ENCODE measurements at places on chromosomes 13 and 19.

GRCh38 chr13:93589788-93590187, 363.2 kb downstream of the GPC6 start:
- DNase-seq, result no peak

DNA sequence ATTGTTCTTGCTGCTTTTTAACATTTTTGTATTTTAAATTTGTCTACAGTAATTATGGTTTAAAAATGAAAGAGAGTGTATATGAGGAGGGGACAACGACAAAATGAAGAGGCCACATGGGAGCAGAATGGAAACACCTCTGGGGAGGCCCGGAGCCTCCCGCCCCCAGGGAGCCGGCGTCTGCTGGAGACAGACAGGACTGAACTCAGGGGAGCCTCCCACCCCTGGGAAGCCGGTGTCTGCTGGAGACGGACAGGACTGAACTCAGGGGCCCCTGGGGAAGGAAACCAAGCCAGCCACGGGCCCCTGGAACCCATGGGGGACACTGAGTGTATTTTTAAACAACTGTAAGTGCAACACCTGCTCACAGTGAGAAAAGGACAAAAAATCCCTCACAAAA, 16.7 kb upstream of the SLC39A3 start:
- no peak for DNase-seq

DNA sequence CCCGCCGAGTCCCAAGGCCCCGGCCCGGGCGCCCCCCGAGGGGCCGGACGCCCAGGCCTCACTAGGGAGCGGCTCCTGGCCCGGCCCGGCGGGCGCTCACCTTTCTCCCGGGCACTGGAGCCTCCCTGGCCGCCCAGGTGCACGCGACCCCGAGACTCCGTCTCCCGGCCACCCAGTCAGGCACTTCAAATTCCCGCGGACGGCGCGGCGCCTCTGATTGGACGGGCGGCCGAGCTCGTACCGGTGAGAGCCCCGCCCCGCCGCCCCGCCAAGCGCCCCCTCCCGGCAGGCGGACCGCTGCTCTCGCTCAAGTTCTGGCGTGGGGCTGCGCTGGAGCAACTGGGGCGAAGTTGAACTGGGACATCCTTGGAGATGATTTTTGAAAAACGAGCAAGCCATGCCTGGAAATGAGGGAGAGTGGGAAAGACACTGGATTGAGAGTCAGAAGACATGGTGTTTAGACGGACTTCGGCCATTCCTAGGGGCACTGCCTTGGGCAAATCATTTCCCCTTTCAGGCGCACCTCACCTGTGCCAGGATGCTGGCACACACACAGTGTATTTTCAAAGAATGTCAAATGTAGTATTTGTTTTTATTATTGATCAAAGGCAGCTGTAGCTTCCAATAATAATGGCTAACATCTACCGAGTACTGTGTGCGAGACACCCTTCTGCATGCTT, 485.3 kb downstream of the UQCRFS1 start:
- DNase-seq, result peak; percentile 45

- peak; percentile 9 for DNase-seq
Measured at GRCh38 chr13:94602467-94602866, 810 bp downstream of the GPR180 start.

DNA sequence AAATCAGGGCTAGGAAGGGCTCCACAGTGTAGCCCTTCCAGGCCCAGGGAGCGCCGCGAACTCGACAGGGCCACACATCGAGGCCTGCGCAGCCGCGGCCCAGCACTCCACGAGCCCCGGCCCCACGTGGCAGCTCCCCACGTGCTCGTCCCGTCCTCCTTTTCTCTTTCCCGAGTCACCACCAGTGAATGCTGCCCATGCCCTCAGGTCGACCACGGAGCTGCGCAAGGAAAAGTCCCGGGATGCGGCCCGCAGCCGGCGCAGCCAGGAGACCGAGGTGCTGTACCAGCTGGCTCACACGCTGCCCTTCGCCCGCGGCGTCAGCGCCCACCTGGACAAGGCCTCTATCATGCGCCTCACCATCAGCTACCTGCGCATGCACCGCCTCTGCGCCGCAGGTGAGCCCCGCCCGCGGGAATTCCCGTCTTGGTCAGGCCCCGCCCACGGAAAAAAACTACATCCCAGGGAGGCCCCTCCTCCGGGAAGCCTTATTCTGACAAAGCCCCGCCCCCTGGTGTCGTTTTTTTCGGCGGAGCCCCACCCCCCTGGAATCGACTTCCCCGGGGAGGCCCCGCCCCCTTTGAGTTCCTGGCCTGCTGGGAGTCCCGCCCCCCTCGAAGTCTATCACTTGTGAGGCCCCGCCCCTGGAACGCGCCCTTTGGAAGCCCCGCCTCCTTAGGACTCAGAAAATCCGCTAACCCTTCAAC, 7.0 kb downstream of the HIF3A start:
- DNase-seq, result no peak

GRCh38 chr13:109737046-109737573, 49.3 kb downstream of the IRS2 start:
- no peak for DNase-seq

- no peak for DNase-seq
Measured at GRCh38 chr13:101869553-101869952, 417.1 kb downstream of the ITGBL1 start.

DNA sequence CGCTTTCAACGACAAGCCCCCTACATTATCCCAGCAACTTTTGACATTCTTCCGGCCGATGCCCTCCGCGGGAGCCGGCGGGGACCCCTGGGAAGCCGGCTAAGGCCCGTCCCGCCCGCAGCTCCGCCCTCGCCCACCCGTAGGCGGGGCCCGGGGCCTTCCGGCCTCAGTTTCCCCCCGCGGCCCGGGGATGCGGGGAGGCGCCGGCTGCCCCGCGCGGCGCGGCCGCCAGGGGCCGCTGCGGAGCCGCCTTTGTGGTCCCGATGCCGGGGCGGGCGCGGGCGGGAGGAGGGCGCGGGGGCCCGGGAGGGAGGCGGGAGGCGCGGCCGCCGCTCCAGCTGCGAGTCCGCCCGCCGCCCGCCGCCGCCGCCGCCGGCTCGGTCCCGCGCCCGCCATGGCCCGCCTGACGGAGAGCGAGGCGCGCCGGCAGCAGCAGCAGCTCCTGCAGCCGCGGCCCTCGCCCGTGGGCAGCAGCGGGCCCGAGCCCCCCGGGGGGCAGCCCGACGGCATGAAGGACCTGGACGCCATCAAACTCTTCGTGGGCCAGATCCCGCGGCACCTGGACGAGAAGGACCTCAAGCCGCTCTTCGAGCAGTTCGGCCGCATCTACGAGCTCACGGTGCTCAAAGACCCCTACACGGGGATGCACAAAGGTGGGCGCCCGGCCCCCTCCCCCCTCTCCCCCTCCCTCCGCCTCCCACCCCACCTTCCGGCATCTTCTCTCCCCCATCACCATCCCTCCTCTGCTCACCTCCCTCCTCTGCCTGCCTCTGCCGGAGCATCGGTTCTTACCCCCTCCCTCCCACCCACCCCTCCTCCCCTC, at the start of gene CELF5:
Gene CELF5 (plus strand): TSS at position 316 of the 823 bp plus-strand sequence. CDS start 79 bp downstream, at position 395.
- no peak for DNase-seq

DNA sequence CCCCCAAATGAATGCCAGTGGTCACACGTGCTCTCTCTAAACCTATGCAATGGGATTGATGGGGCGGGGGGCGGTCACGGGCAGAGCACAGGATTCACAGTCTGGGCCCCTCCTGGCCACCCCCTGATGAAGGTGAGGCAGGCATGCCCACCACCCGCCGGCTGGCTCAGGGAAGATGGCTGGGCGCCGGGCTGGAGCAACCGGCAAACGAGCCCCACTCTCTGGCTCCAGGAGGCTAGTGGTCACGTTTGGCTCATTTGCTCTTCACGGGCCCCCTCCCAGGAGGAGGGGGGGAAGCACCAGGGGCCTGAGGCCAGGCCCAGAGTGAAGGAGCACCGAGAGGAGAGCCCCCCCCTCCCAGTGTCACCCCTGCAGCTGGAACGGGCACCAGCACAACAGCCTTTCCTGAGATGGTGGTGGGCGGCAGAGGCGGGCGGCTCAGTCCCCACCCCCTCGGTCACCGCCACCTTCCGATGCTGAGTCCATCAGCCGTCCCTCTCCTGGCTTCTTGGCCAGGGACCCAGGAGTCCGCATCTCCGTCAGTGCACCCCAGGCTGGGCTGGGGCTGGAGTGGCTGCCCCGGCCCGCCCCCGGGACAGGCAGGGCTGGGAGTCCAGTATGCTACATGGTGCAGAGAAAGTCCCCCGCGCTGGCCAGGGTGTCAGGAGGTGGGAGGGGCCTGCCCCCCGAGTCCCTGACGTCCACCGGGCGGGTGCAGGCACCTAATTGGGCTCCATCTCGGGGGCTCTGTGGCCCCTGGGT, 9.7 kb downstream of the BBC3 start:
- no peak for DNase-seq

- no peak for DNase-seq
Measured at GRCh38 chr13:60689571-60689970, 292.6 kb downstream of the TDRD3 start.

DNA sequence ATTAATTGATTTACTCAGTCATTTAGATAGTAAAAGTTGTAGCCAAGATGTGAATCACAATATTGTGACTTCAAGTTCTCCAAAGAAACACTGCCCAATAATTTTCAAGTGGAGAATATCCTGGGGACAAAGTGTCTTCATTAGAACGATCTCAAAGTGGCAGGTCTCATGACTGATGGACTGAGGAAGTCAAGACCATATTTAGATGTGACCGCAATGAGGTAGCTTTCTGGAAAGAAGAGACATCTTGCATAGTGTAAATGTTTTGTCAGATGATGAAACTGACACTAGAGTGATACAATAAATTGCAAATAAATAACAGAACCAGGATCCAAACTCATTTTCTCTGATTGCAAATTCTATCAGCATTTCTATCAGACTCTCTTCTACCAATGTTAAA, 1476.9 kb downstream of the EFNB2 start:
- DNase-seq, result no peak

- no peak for DNase-seq
Measured at GRCh38 chr13:51034906-51035305, 76.2 kb downstream of the C13orf42 start.

GRCh38 chr13:70729369-70729768, 621.1 kb upstream of the KLHL1 start:
- no peak for DNase-seq

All from kidney glomerular epithelial cell (primary cell).